ENCODE measurements at places on chromosomes 5 and 9.

DNA sequence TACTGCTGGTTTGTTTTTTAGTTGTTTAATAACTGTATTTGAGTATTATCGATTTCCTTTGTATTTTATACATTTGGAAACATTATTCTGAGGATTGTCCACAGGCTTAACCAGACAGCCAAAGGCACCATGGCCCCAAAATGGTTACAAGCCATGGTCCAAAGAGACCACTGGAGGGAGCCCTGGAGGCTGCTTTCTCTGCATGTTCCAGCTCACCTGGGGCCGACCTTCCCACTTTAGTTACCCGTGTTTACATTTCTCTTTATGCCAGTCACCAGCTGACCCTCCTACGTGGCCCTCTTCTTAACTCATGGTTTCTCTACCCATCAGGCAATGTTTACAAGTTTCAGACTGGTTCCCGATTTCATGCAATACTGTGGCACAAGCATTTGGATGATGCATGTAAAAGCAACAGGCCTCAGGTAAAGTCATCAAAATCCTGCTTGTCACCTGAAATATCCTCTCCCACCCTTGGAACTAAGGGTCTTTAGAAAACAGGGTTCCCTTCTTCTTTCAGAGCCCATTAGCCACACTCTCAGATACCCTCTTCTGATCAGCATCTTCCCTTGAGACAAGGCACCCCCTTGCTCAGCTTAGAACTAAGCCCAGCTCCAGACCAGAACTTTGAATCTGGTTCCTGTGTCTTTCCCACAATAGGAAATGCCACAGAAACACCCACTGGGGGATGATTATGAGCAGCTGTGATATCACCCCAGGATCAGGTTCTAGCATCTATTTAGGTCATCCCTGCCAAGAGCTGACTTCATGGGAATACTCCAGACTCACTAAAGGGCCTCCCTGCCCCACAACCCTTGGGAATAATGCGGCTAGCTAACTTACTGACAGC lies 49.9 kb upstream of the GARNL3 start:
- DNase-seq: peak; percentile 65

- DNase-seq: peak; percentile 37
Measured at GRCh38 chr5:133285583-133286021, 233.8 kb downstream of the HSPA4 start.

GRCh38 chr5:73298251-73298771 lies 125.3 kb downstream of the TMEM174 start:
- no peak for DNase-seq

- DNase-seq: no peak
Measured at GRCh38 chr5:113971454-113971853, 390.4 kb upstream of the KCNN2 start.

DNA sequence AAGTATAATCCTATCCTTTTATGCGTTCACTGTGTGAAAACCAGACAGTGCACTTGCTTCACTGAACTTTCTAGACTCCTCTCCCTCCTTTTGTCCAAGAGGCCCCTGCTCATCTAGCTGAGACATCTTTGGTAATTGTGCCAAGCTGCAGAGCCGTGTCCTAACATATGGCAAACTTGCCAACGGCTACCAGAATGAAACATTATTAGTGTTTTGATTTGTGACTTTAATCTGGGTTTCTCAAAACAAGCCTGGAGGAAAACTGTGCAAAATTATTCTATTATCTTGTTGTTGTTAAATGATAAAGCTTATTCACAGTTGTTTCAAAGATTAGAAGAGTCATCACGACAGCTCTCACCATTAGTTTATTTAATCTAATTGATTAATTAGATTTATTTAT lies 79.0 kb upstream of the RETREG1 start:
- DNase-seq: no peak

- no peak for DNase-seq
Measured at GRCh38 chr5:177982956-177983355, 13.1 kb downstream of the PROP1 start.

DNA sequence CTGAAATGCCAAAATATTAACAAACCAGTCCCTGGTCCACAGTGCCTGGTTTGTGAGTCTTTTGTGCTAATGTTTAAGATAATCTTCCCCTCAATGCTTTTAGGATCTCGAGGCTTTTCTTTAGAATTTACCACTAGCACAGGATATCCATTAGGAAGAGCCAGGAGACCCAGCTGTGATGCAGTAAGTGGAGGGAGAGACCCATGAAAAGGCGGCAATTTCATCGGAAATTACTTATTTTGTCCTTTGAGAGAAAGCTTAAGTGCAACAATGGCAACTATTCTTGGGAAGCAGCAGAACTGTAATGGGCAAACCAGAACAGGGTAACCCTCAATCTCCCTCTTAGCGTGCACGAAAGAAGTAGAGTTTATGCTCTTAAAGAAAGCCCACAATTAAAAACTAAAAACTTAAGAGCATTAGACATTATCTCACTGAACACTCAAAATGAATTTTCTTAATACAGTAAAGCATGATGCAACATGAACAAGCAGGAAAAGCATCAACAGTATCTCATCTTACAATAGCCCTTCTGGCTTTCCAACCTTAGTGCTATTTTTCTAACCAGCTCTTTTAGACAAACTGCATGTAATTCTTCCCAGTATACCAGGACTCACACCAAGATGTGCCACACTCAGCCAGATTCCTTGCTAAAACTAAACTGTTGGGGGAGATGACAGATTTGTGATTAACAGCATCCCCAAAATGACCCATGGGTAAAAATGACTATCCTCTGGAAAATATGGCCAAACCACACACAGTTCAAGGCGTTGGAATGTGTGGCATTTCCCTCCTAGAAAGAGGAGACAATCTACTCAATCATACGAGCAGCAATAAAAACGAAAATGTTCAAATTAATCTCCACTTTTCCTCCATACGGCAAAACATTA lies 36.4 kb downstream of the PWWP2A start:
- DNase-seq: peak; percentile 88

DNA sequence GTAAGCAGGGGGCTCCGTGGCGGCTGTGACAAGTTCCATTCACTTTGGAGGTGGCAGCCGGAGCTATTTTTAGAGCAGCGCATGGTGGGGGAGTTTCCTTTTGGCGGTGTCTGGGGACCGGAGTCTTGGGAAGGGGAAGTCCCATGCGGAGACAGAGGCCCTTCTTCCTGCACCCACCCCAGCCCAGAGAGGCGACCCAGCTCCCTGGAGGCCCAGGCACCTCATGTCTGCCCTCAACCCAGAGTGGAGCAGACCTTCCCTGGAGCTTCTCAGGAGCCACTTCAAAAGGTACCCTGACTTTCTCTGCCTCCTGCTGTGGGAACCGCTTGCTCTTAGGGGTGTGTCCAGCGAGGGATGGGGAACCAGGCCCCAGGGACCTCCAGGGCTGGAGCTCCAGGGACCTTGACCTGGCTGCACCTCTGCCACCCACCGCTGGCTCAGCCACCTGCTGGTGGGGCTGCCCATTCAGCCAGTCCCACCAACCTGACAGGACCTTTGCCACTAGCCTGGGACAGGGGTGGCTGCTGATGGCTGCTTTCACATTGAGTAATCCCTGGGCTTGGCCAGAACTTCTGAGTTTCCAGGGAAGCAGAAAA lies 34.1 kb downstream of the NEK6 start:
- no peak for DNase-seq

DNA sequence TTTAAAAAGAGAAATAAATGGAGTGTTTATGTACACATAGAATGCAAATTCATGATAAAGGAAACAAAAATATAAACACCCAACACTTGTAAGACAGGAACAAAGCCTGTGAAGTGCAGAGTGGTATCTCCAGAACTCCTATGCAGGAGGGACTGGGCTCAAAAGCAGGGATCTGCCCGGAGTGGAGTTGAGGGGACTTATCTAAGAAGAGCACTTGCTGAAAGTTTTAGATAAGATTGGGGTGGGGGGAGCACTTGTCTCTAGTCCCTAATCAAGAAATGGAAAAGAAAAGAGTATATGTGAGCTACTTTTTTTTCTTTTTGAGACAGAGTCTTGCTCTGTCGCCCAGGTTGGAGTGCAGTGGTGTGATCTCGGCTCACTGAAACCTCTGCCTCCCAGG lies 840.4 kb downstream of the MAT2B start:
- no peak for DNase-seq

DNA sequence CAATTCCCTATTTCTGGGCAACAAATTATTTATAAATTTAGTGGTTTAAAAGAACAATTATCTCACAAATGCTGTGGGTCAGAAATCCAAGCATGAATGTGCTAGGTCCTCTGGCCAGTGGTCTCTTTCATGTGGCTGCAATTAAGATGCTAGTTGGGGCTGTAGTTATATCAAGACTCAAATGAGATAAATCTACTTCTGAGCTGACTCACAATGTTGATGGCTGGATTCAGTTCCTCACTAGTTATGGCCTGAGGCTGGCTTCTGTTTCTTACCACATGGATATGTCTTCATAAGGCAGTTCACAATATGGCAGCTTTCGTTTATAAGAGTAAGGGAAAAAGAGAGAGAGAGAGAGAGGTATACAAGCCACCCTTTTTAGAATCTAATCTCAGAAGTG lies 717.0 kb downstream of the PRELID2 start:
- no peak for DNase-seq
